ENCODE measurements at places on chromosomes 2 and 18.
A peak's percentile ranks its signal among the peaks of the same experiment; 100 is the strongest.

GRCh38 chr2:30688956-30689401, 118.3 kb downstream of the CAPN13 start:
- no peak for DNase-seq

GRCh38 chr2:40123746-40124145, 328.1 kb downstream of the SLC8A1 start:
- DNase-seq, result no peak

DNA sequence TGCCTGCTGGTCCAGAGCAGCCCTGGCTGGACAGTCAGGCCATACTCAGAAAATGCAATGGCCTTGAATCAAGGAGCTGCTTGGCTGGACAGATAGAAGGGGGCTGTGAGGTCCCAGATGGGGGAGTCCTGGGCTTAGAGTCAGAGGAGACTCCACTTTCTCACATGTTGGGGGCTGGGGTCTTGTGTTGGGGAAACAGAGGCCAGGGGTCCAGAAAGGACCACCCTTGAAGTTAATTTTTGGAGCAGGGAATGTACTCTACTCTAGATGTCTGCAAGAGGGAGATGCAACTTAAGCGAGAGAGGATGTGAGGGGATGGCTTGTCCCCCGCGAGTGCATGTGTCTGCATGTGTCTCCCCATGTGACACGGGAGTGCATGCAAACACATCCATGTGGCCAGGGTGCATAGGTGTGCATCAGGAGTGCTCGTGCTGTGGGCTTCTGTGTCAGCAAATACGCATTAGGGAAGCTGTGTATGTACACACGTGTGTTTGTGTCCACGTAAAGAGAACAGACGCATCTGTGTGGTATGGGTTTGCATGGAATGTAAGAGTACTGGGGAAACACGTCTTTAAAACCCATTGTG, 303.2 kb downstream of the MYCN start:
- DNase-seq, result no peak

GRCh38 chr18:38909972-38910371, 1344.4 kb upstream of the CELF4 start:
- DNase-seq, result no peak

DNA sequence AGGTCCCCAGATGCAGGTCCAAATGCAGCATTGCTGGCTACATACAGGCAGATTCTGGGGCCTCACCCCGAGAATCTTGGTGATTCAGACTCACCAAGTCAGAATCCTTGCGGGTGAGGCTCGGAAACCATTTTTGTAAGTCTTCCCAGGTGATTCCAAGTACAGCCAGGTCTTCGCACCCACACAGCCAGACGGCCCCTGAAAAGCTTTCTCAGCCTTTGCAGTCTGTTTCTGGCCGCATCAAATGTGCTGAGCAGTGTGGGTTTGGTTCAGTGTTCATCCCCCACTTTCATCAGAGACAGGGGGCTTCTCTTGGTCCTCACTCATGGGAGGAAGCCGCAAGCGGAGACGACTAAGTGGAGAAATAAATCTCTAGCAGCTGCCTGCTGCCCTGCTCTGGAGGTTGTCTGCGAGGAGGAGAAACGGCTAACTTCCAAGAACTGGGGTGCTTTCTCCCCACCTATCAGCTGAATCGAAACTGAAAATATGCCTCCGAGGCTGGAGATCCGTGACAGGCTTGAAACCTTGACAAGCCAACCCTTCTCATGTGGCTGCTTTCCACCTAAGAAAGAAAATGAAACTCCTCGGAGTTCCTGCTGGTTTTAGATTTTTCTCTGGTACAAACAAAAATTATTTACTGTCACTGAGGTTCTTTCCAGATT, 8.9 kb upstream of the TMEM185B start:
- peak; percentile 52 for DNase-seq

Measured in activated CD8-positive, alpha-beta memory T cell treated with anti-CD3 and anti-CD28 coated beads for 48 hours (primary cell).